ENCODE measurements at places on chromosomes 11 and 22. TPM values are rescaled to one million over a fixed set of nuclear protein-coding genes. Genes with fewer than 3 reads are reported as not detected.
A peak's percentile ranks its signal among the peaks of the same experiment; 100 is the strongest.

DNA sequence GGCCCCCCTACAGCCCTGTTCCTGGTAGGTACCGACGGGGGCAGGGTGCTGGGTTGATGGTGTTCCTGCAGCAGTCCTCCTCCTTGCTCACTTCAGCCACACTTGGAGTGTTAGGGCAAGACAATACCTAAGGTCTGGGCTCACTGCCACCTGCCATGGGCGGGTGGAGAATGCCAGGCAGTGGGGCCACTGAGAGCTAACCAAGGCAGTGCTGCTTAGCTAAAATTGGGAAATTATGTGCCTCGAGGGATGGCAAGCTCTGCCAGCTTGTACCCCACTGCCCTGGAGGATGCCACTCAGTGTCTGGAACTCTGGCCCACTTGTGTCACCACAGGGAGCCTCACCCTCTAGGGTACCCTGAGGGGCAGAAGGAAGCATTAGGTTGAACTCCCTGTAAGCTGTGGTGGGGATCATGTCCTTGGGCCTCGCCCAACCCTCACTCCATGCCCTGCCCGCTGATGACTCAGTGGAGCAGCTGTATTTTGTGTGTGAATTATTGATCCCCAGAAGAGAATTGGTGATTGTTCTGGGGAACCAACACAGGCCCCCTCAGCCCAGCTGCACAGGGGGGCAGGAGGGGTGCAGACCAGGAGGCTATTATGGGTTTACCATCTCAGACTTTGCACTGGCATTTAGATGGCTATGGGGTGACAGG lies 17.7 kb downstream of the PHLDB1 start:
- no peak for DNase-seq
- no peaks in the 10 kb centered on the region for H3K27me3 ChIP-seq

DNA sequence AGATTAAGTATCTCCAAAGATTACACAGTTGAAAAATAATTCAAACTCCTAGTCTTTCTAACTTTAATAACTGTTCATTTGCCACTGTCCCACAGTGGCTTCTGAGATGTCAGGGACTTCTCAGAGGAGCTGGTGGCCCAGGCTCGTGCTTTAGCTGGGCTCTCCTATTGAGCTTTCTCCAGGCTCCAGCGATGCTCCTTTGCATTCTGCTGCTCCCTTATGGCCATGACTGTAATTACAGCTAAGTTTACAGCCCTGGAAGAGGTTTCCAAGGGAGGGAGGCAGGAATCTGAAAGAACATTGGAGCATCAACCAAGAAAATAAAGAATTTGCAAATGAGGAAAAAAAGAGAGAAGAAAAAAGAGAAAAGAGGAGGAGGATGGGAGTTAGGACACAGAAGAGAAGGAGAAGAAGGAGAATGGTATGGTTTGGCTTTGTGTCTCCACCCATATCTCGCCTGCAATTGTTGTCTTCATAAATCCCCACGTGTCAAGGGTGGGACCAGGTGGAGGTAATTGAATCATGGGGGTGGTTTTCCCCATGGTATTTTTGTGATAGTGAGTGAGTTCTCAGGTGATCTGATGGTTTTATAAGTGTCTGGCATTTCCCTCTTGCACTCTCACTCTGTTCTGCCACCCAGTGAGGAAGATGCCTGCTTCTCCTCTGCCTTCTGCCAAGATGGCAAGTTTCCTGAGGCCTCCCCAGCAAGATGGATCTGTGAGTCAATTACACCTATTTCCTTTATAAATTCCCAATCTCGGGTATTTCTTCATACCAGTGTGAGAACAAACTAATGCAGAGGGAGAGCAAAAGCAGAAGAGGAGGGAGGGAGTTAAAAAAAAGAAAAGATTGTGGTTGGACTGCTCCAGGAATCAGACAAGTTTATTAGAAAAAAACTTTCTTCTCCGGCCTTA lies 857.0 kb downstream of the KCNA4 start:
- H3K36me3 ChIP-seq, result no peaks in the 10 kb centered on the region
- DNase-seq, result no peak
- H3K27me3 ChIP-seq, result no peaks in the 10 kb centered on the region
- no peaks in the 10 kb centered on the region for H3K4me1 ChIP-seq

DNA sequence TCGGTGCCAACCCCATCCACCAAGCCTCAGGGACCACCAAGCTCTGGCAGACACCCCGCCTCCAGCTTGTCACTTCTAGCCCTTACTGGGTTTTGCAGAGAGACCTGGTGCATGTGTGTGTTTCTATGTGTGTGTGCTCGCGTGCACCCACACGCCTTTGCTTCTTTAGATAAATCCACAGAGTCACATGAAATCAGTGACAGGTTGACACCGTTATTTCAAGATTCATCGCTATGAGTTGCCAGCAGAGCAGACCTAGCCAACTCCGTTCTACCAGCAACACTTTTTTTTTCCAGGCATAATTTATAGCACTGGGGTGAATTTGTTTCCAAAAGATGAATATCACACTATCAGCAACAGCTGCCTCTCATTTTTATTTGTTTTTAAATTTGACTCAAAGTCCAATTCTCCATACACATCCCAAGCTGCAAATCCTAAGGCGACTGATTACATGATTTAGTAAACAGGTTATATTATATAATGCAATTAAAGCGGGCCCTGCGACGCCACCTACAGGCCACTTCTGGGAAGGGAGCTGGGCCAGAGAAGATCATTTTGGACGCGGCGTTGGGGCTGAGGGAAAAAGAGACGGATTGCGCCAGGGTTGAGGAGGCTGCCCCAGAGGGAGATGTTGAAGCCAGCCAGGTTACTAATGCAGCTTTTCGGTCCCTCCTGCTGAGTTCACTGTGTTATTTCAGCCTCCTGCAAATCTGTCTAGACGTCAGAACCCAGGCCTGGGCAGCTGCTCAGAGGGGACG lies 150.5 kb downstream of the FEZ1 start:
- DNase-seq, result peak; percentile 1
- no peaks in the 10 kb centered on the region for H3K36me3 ChIP-seq
- H3K27me3 ChIP-seq, result no peaks in the 10 kb centered on the region
- H3K27ac ChIP-seq, result no peak overlapping the region
- no peaks in the 10 kb centered on the region for H3K4me1 ChIP-seq

DNA sequence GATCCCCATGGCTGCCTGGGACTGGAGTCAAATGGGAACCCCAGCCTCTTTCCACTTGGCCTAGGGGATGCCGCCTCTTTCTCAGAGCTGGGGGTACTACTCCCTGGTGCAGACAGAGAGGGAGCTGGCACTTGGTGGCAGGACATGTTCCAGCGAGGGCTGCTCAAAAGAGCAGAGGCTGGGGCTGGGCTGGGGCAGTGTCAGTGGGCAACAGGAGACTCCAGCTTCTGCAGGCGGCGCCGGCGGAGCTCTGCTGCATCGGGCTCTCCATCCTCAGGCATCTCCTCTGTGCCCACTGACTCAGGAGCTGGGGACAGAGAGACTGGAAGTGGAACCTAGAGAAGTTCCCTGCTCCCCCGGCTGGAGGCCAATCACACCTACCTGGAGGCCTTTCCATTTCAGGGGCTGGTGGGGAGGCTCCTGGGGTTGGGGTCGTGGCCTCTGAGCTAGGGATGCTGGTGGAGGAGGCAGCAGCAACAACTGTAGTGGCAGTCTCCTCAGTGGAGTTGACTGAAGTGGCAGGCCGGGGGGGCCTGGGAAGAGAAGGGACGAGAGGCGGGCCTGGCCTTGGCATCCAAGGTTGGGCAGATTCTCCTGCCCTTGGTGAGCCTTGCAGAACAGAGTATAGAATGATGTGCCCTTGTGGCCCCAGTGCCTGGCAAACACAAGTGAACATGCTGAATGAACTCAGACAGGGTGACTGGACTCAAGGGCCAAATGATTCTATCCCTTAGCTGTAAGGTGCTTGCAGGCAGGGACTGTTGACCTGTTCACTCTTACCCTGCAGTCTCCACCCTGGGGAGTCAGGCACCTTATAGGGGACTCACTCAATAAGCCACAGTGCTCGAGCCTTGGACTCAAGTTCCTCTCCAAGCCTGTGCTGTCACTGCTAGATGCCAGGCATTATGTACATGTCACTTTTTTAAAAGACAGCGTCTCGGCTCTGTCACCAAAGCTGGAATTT lies 5.9 kb downstream of the SYVN1 start:
- peaks cover 63% of the 10 kb centered on the region for H3K36me3 ChIP-seq
- no peak for DNase-seq
- H3K27ac ChIP-seq, result no peak overlapping the region
- H3K4me1 ChIP-seq, result peaks cover 16% of the 10 kb centered on the region

DNA sequence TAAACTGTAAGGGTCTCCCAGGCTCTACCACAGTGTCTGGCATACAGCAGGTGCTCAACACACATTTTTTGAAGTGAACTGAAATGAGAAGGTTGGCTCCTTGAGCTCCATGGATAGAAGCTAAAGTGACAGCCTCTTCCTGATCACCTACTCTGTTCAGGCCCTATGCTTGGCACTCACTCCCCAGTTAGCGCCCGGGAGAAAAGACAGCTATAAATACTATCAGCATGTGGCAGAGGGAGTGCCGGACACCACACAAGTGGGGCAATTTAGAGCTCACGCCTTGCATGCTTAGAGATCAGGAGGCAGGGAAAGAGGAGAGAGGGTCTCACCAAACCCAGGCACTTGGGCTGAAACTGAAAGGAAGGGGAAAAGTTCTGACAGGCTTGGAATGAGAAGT lies 195.5 kb downstream of the BUD13 start:
- DNase-seq, result no peak
- H3K27ac ChIP-seq, result no peak overlapping the region
- H3K36me3 ChIP-seq, result no peaks in the 10 kb centered on the region
- no peak overlapping the region for H3K4me3 ChIP-seq

GRCh38 chr11:131664816-131665215 lies 294.4 kb downstream of the NTM start:
- H3K27me3 ChIP-seq, result no peaks in the 10 kb centered on the region
- DNase-seq, result no peak
- H3K4me3 ChIP-seq, result no peak overlapping the region
- H3K4me1 ChIP-seq, result no peaks in the 10 kb centered on the region

- no peak overlapping the region for H3K4me3 ChIP-seq
- H3K27ac ChIP-seq, result no peak overlapping the region
- H3K4me1 ChIP-seq, result no peaks in the 10 kb centered on the region
- no peaks in the 10 kb centered on the region for H3K27me3 ChIP-seq
- H3K36me3 ChIP-seq, result no peaks in the 10 kb centered on the region
- DNase-seq, result no peak
Measured at GRCh38 chr11:96578379-96578778, 188.6 kb downstream of the JRKL start.

DNA sequence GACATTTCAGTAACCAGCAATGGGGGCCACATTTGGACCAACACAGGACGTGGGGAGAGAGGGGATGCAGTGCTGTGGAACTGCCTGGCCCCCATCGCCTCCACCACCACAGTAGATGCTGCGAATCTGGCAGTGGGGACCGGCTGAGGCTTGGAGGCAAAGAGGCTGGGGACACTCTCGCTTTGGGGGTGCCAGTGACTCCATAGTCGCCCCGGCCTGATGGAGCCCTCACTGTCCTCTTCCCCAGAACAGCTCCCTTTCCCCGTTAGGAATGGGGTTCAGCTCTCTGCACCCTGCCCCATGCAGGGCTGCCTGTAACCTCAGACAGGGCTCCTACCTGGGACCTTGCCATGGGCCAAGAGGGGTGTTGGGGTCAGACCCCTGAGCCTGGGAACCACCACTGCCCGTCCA lies 1.8 kb upstream of the MUC2 start:
- H3K4me3 ChIP-seq, result no peak overlapping the region
- no peaks in the 10 kb centered on the region for H3K27me3 ChIP-seq
- no peaks in the 10 kb centered on the region for H3K36me3 ChIP-seq

DNA sequence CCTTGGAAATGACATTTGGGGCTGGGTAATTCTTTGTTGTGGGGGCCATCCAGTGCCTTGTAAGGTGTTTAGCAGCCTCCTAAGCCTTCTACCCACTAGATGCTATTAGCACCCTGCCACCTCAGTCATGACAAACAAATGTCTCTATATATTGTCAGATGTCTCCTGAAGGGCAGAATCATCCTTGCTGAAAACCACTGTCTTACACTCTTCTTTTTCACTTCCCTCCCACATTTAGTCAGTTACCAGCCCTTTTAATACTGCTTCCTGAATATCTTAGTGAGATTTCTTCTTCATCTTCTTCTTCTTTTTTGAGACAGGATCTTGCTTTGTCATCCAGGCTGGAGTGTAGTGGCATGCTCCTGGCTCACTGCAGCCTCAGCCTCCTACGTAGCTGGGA lies 33.1 kb downstream of the TNRC6B start:
- DNase-seq, result no peak
- H3K36me3 ChIP-seq, result peaks cover 6% of the 10 kb centered on the region
- no peak overlapping the region for H3K27ac ChIP-seq
- H3K27me3 ChIP-seq, result no peaks in the 10 kb centered on the region
- no peak overlapping the region for H3K4me3 ChIP-seq
- peaks cover 75% of the 10 kb centered on the region for H3K4me1 ChIP-seq

GRCh38 chr11:78921509-78921908 lies 346.8 kb upstream of the NARS2 start:
- no peaks in the 10 kb centered on the region for H3K36me3 ChIP-seq
- no peak for DNase-seq
- H3K27ac ChIP-seq, result no peak overlapping the region
- H3K4me1 ChIP-seq, result no peaks in the 10 kb centered on the region

- no peaks in the 10 kb centered on the region for H3K27me3 ChIP-seq
- DNase-seq, result no peak
- no peak overlapping the region for H3K4me3 ChIP-seq
- no peaks in the 10 kb centered on the region for H3K4me1 ChIP-seq
- H3K36me3 ChIP-seq, result no peaks in the 10 kb centered on the region
Measured at GRCh38 chr11:108758458-108758857, 93.6 kb downstream of the DDX10 start.

- H3K4me1 ChIP-seq, result no peaks in the 10 kb centered on the region
- no peaks in the 10 kb centered on the region for H3K36me3 ChIP-seq
- DNase-seq, result no peak
Measured at GRCh38 chr11:75536786-75537641, 11.3 kb upstream of the GDPD5 start.

- no peak overlapping the region for H3K27ac ChIP-seq
- H3K27me3 ChIP-seq, result no peaks in the 10 kb centered on the region
- no peak overlapping the region for H3K4me3 ChIP-seq
- DNase-seq, result no peak
- no peaks in the 10 kb centered on the region for H3K4me1 ChIP-seq
Measured at GRCh38 chr22:26996154-26996553, 338.8 kb downstream of the MIAT start.

Gene SLC5A4
- total RNA-seq, result 0.38 TPM

Gene RIBC2
- 0.76 TPM for total RNA-seq

Gene MMP10
- total RNA-seq, result not detected

Gene MMP8
- not detected for total RNA-seq

Gene CCDC73
- total RNA-seq, result not detected

Gene FXYD2
- total RNA-seq, result 0.19 TPM

Gene CCDC188
- total RNA-seq, result not detected
